Hematopoietic multipotent progenitor cell treated with erythropoietin and hydrocortisone succinate and interleukin-3 and kit ligand, for 17 days (in vitro differentiated cells): ENCODE measurements at places on chromosomes 4 and X.

GRCh38 chr4:65668201-65669089, 1.8 kb downstream of the EPHA5 start:
- DNase-seq = no peak

- DNase-seq = no peak
Measured at GRCh38 chrX:97844943-97845342, 961.2 kb downstream of the RPA4 start.

DNA sequence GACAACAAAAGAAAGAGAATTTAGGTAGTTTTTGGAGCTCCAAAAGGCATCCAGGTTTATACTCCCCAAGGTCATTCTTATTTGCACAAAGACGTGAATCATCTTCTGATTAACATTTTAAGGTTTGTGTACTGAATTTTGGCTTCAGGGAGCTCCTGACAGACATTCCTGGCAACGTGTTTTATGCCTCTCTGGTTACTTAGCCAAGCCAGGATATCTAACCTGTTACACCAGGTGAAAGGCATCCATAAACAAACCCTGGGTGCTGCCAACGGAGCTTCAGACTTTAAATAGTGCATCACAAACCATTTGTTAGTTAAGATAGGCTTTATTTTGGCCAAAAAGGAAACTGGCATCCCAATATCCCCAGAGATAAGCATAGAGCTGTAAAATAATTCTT, 997.3 kb downstream of the ARAP2 start:
- no peak for DNase-seq

DNA sequence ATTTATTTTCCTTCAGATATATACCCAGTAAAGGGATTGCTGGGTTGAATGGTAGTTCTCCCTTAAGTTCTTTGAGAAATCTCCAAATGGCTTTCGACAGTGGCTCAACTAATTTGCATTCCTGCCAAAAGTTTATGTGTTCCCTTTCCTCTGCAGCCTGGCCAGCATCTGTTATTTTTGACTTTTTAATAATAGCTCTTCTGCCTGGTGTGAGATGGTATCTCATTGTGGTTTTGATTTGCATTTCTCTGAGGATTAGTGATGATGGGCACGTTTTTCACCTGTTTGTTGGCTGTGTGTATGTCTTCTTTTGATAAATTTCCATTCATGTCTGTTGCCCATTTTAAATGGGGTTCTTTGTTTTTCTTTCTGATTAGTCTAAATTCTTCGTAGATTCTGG, 375.2 kb downstream of the UBE2NL start:
- DNase-seq = no peak

GRCh38 chrX:121106484-121107235, 59.2 kb downstream of the GLUD2 start:
- no peak for DNase-seq

- DNase-seq = no peak
Measured at GRCh38 chr4:126241634-126242033, 926.9 kb downstream of the FAT4 start.

DNA sequence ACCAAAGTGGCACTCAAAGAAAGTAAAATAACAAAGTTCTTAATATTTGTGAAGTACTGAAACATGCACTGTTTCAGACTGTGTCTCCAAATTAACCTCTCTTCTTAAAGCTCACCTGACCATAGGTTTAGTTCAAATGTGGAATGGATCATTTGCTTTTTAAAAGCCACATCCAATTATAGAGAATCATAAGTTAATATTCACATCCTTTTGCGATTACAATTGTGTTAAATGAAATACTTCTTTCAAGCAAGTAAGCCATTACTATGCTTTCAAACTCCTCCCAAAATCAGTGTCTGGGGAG, 95.3 kb upstream of the PTPN13 start:
- DNase-seq = no peak

- DNase-seq = no peak
Measured at GRCh38 chr4:124060261-124060918, 652.1 kb downstream of the ANKRD50 start.

- DNase-seq = no peak
Measured at GRCh38 chrX:5876984-5877596, 351.6 kb downstream of the NLGN4X start.

DNA sequence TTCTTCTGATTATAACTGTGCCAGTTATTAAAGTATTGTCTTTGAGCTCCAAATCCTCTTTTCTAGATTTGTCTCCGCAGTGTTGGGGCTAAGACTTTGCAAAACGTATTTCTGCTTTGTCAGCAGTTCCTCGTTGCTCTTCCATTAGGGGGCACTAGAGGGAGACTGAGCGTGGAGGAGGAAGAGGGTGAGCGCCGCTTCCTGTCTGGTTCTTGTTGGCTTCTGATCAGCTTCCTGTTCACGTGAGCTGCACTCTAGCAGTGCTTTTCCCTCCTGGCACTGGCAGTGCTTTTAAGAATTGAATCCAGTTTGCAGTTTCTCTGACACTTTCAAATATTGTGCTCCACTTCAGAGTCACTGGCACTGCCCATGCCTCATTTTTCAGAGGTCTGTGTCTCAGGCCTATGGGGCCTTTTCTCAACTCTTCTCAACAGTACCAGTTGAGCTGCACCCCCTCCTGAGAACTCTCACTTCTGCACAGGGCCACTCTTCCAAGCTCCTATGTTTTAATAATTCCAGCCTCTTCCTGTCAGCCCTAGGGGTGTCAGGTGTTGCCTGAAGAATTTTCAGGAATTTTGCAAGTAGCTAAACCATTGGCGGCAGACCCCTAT, 54.4 kb upstream of the LCORL start:
- peak; percentile 18 for DNase-seq

- DNase-seq = no peak
Measured at GRCh38 chr4:180966312-180966711, 1276.9 kb upstream of the TENM3 start.

DNA sequence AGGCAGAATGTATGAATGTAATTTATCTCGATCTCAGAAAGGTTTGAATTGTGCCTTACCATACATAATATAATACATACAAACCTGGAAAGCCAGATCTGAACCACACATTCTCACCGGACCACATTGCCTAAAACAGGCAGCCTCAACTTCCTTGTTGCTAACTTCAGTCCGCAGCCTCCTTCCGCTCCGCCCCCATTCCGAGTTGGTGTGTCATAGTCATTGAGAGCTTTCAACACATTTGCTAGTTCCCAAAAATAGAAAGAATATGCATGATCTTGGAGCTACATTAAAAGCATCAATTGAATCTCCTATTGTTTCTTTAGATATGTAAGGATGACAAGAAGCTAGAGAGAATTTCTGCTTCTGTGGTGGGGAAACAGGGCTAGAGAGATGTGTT, 127.2 kb downstream of the ARHGEF9 start:
- DNase-seq = no peak

DNA sequence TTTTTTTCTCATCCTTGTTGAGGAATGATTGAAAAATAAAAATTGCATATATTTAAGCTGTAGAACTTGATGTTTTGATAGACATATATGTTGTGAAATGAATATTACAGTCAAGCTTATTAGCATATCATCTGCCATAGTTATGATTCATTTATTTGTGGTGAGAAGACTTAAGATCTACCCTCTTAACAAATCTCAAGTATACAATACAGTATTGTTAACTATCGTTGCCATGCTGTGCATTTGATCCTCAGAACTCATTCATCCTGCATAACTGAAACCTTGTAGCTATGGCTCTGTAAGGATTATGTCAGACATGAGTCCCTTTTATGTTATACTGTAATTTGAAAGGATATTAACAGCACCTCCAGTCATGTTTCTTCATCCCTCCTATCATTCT, 2045.3 kb downstream of the ARAP2 start:
- no peak for DNase-seq

- DNase-seq = no peak
Measured at GRCh38 chrX:121161501-121161933, 114.1 kb downstream of the GLUD2 start.

DNA sequence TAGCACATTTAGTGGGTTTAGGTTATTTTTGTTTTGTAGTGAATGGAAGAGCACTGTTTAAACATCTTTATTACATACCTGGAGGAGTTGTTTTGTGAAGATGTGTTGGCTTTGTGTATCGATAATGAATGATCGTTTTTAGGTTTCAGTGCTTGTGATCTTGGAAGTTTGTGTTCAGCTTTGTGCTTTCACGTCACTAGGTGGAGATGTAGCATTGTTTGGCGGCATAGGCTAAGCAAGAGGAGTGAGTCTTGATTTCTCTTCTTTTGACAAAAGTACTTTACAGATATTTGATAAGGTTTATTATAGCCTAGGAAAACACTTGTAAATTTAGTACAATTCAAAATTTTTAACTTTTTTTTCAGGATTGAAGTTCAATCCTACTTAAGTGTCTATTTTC, 50.4 kb downstream of the PDK3 start:
- DNase-seq = no peak

DNA sequence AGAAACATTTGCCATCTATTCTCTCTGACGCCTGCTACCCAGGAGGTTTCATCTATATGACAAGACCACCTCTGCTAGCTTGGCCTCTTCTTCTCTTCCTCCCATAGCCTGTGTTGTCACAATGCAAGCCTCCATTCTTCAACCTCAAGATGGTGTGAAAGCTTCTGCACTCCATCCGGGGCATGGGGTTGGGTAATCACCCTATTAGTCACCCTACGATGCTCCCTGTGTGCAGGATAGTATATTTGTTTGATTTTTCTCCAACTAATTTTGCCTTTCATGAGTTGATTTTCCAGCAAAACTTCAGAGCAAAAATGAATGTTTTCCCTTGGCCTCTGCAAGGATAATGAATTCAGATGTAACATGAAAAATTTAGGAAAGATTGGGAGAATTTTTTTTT, 128.0 kb upstream of the STS start:
- no peak for DNase-seq

DNA sequence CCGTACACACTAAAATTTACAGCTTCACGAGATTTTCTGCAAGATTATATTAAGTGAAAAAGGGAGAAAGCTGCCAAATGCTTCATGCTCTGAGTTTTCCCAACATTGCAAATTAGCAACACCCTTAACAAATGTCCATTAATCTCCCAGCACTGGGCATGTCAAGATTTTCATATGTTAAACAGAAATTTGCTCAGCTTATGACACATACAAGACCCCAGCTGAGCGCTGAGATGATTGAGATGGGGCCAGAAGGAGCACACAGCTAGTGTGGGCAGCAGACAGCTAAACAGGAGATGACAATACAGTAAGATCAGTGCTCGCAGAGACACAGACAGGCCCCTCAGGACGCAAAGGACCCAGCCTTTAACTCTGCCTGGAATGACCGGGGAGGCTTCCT, 208.8 kb downstream of the STK32B start:
- no peak for DNase-seq

- no peak for DNase-seq
Measured at GRCh38 chr4:2255501-2256155, 6.3 kb downstream of the MXD4 start.

GRCh38 chrX:33078273-33078672, 133.1 kb downstream of the DMD start:
- DNase-seq = no peak

DNA sequence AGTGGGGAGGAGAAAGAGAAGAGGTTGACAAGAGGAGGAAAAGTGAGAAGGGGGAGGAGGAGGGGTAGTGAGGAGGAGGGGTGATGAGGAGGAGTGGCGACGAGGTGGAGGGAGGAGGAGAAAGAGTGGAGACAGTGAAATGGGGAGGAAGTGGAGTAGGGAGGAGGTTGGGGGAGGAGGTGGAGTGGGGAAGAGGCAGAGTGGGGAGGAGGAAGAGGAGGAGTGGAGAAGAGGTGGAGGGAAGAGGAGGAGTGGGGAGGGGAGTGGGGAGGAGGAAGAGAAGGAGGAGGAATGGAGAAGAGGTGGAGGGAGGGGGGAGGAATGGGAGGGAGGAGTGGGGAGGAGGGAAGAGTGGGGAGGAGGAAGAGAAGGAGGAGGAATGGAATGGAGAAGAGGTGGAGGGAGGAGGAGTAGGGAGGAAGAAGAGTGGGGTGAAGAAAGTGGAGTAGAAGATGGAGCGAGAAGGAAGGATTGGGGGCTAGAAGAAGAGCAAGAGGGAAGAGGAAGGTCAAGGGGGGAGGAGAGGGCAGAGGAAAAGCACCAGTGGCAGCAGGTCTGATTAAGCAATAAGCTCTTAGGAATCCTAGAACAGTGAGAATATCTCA, 50.0 kb upstream of the MTNR1A start:
- DNase-seq = no peak

GRCh38 chr4:121237069-121237399, 72.9 kb upstream of the TNIP3 start:
- DNase-seq = no peak

- no peak for DNase-seq
Measured at GRCh38 chr4:37542706-37543105, 143.5 kb downstream of the RELL1 start.

GRCh38 chr4:141011901-141012315, 121.4 kb downstream of the RNF150 start:
- DNase-seq = no peak

DNA sequence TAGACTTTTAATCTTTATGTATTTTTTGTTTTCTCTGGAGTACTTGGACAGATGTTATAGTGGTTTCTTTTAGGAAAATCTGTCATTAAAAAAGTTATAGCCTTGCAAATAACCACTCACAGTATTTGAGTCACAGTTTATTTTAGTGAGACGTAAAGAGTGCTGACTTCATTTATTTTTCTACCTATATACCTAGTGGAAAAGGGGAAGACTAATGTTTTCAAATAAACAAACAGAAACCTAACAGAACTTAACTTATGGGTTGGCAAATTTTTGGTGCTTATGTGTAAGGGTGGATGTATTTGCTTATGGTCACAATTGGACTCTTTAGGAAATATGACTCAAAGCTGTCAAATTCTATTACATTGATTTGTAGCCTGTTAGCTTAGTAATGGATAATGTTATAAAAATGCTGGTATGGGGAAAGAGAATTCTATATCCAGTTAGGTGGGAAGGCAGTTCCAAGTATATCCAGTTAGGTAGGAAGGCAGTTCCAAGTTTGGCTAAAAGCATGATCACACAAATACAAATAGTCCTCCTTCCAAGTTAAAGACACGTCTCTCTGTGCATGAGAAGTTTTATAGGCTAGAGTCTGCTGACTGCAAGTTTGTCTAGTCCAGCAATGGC, 61.9 kb downstream of the SLC9A6 start:
- no peak for DNase-seq

- no peak for DNase-seq
Measured at GRCh38 chr4:177640864-177641263, 198.6 kb upstream of the AGA start.

- DNase-seq = no peak
Measured at GRCh38 chr4:85611661-85612060, 136.7 kb downstream of the ARHGAP24 start.

DNA sequence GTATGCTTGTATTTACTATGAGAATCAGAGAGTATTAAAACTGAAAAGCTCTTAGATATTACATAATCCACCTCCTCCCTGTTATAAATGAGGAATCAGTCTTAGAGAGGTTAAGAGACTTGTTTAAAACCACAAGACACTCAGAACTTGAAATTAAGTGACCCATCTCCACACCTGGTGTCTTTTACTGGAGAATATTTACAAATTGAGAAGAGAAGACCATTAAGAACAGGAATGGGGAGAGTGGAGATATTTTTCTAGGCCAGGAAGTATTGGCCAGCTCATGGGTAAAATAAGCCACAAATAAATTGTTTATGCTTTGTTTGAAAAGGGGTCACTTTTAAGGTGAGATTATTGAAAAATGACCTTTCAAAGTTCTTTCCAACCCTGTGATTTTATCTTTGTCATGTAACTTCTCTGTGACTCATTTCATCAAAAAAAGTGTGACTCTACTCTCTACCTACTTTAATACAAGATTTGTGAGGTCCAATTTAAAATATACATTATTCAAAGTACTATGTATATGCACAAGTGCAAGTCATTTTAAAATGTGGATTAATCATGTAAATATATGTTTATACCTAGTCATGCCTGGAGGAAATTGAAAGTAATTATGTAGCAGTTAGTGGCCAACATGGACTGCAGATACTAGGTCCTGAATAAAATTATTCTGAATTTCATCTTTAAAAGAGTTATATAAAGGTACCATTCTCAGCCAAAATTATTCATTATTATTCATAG, 15.9 kb upstream of the COX7B2 start:
- no peak for DNase-seq
